ENCODE measurements at places on chromosomes 4 and X.

- no peak for DNase-seq
These were observed 71.1 kb downstream of the PKD2 start for GRCh38 chr4:88078579-88078978.

GRCh38 chr4:47075262-47075661, 43.9 kb downstream of the GABRB1 start:
- no peak for DNase-seq

GRCh38 chrX:115030625-115031024, 13.2 kb upstream of the IL13RA2 start:
- DNase-seq, result no peak

DNA sequence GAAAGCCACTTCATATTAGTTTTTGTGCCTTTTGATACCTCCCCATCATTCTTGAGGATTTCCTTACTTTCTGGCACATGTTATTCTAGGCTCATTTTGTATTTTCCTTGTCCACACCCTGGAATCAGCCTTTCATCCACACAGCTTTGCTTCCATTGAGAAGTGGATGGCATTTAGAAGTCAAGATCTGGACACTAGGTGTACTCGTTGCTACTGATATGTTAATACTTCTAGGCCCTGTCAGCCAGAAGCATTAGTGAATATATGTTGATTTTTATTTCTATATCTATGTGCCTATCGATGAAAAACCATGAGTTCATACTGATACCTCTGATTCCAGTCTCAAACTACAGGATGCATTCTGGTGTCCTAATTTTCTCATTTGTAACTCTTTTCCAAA, 73.2 kb downstream of the ARHGAP24 start:
- DNase-seq, result no peak

DNA sequence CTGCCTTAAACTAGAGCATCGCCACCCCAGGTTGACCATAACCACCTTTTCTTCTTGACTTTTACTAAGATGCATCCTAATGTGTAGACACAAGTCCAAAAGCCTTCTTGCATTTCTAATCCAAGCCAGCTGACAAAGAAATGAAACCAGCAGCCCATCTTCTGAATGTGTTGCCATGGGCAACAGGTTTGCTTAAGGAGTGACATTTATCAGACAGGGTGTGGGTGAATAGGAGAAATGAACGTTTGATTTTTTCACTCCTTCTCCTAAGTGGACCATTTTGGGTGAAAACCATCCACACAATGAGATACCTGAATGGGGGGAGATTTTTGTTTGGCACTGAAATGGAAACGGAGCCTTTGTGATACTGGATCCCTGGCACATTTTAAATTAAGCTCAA, 72.7 kb upstream of the C4orf50 start:
- no peak for DNase-seq

DNA sequence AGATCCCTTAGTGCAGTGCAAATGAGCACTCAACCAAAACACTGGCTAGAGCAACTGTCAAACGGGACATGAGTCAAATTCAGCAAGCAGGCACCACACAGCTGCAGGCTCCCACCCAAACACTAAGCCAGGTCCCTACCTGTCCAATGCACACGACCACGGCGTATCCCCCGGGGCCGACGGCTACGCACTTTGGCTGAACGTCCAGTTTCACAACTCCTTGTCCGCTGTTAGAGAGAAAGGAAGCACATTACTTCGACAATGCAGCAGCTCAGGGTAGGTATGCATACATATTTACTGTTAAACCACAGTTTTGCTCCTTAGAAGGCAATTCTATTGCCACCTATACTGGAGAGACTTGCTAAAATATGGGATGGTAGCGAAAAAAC, 35.4 kb downstream of the WDR1 start:
- DNase-seq, result no peak

DNA sequence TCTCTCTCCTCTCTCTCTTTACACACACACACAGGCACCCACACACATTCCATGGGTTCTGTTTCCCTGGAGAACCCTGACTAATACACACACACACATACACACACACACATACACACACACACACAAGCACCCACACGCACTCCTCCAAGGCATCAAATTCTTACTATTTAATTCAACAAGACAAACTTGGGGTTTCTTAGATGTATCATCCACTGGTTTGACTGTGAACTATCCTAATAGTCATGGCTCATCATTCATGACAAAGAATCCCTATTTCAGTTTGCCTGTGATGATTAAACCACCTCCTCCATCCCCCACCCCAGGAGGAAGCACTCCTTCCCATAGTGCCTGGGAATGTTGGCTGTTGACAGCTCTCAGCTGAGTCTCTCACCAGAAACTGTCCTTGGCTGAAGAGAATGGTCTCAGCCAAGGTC, 98.2 kb downstream of the USP46 start:
- DNase-seq, result no peak

DNA sequence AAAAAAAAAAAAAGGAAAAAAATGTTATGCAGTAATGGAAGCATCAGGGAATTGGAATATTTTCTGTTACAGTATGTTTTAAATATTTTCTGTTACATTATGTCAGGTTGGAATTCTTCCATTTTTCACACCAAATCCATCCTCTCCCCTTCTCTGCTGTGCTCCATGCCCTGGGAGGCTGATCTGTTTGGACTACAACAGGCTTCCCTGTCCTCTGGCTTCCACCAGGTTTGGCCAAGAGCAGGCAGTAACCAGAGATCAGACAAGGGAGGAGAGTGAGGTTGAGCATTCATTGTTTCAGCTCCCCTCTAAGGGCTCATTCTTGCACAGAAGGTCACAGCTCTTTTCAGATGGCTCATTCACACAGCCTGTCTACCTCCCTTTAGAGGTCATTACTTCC, 11.7 kb upstream of the TMEM184C start:
- no peak for DNase-seq

GRCh38 chr4:153143527-153144348, 60.5 kb upstream of the TRIM2 start:
- no peak for DNase-seq

GRCh38 chr4:95263391-95263790, 285.4 kb downstream of the UNC5C start:
- no peak for DNase-seq

DNA sequence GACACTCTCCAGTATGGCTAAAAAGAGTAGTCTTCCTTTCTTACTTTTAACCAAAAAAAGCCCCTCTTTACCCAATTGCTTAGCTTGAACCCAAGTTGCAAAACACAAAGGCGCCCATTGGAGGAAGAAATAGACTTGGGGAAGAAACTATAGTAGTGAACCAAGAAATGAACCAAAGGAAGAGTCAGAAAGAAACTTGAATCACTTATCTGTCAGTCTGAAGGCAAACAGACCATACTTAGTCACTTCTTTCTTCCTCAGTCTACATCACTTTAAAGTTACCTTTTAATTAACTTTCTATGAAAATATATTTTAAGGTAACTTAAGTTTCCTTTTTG, 161.4 kb upstream of the GIMD1 start:
- no peak for DNase-seq

DNA sequence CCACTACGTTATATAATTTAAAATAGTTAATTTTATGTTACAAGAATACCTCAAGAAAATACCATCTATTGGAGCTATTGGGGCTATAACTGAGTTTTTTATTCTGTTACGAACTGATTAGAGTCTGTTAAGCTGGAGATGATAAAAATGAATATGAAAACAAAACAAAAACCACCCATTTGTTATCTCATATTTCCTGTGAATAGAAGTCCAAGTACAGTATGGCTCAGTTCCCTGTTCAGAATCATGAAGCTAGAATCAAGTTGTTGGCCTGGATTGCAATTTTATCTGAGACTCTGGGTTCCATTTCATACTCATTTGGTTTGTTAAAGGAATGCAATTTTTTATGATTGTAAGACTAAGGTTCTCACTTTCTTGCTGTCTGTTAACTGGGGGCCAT, 319.1 kb upstream of the PCDH18 start:
- no peak for DNase-seq

GRCh38 chr4:20253735-20254409, 2.2 kb downstream of the SLIT2 start:
- no peak for DNase-seq

- no peak for DNase-seq
These were observed 37.4 kb downstream of the SLC16A2 start for GRCh38 chrX:74458736-74459135.

- no peak for DNase-seq
These were observed 157.7 kb downstream of the AFAP1 start for GRCh38 chr4:7781993-7782392.

DNA sequence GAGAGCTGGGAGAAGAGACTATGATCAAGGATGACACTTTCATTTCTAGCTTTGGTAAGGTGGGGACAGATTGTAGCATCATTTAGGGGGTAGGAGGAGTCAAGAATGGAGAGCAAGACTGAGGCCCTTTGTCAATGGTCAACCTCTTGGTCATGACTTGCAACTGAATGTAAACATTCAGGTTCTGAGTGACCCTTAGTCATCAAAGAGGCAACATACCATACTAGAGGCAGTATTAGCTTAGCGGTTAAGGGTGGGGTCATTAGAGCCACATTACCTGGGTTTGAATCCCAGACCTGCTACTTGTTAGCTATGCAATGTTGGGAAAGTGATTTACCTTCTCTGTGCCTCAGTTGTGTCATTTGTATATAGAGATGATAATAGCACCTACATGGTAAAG, 76.5 kb downstream of the MED28 start:
- no peak for DNase-seq

DNA sequence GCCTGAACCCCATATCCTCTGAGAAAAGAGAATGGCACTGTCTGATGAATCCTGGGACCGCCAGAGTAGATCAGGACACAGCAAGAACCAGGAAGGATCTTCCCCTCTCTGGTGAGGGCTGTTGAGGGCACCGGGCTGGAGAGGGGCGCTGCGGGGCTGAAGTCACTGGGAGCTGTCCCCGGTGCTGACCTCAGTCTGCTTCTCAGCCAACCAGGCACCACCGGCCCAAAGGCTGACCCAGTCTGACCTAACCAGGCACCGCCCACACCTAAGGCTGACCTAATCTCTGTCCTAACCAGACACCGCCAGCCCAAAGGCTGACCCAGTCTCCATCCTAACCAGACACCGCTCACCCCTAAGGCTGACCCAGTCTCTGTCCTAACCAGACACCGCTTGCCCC, 82.8 kb downstream of the CPZ start:
- DNase-seq, result no peak

- no peak for DNase-seq
These were observed 94.1 kb upstream of the MID1 start for GRCh38 chrX:10714531-10714930.

- DNase-seq, result no peak
These were observed 269.9 kb downstream of the CBLL2 start for GRCh38 chrX:22542641-22543040.

DNA sequence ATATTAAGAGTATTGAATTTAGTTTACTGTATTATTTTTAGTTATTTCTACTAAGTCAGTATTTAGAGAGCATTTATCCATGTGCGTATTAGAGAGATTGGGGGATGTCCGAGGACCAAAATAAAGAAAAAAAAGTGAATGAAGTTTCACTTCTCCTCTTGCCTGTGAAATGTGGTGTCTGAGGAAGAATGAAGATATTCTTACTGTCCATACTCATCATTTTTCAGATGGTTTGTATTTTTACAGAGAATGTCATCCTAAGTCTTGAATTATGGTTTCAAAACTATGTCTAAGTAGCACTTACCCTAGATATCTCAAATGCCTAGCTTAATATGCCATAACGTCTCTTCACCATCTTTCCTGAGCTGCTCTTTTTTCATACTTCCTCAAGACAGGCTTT, 854.3 kb downstream of the C4orf33 start:
- DNase-seq, result no peak

DNA sequence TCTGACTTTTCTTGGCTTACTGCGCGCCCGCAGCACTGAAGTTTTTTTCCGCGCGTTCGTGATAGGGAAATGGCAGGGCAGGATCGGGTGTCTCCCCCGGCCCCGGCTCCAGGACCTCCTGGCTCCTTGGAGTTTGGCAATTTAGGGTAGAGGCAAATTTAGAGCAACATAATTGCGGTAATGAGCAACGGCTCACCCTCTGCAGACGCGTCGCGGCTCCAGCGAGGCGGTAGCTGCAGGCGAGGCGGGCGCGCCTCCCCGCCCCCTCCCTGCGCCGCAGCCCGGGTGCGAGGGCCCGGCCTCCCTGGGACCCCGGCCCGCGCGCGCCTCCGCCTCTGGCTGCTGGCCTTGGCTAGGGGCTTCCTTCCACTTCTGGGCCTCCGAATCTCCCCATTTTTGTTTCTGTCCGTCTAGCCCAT, 6.2 kb downstream of the MSX1 start:
- no peak for DNase-seq

- DNase-seq, result no peak
These were observed 3.3 kb downstream of the IL13RA1 start for GRCh38 chrX:118730500-118731247.

DNA sequence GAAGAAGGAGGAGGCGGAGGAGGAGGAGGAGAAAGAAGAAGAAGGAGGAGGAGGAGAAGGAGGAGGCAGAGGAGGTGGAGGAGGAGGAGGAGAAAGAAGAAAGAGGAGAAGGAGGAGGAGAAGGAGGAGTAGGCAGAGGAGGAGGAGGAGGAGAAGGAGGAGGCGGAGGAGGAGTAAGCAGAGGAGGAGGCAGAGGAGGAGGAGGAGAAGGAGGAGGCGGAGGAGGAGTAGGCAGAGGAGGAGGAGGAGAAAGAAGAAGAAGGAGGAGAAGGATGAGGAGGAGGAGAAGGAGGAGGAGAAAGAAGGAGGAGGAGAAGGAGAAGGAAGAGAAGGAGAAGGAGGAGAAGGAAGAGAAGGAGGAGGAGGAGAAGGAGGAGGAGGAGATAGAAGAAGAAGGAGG, 19.9 kb downstream of the MRFAP1 start:
- DNase-seq, result no peak

- no peak for DNase-seq
These were observed 651.5 kb downstream of the CENPC start for GRCh38 chr4:66893807-66894206.

DNA sequence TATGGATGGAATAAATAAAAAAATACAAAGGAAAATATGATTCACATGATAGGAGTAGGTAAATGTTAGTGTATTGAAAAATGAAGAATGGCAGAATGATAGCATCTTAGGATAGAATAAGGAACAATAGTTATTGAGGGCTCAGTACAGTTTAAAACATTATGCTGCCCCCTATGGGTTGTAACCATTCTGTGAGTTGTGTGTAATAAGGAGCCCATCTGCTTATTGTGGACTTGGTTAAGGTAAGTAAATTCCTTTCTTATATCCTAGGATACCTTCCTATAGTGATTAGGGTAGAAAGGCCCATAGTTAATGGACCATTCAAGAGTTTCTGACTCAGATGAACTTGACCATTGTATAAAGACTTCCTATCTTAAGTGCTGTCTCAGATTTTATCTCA, 195.8 kb downstream of the PDHA2 start:
- DNase-seq, result no peak

DNA sequence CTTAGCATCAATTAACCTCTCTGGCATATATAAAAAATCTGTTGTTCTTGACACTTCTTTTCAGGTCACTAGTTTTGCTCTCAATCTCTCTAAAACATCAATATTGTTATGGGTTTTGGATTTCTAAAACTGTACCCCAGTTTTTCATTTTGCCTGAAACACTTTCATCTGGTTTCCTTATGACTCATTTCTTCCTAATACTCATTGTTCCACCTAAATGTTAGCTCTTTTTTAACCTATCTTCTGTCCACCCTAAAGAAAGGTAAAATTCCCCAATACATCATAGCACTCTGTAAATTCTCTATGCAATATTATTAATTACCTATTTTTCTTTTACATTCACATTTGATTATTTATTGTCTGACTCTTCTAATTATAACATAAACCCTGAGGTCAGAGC, 575.5 kb upstream of the NDST4 start:
- no peak for DNase-seq

- DNase-seq, result no peak
These were observed 411.1 kb downstream of the TRIML1 start for GRCh38 chr4:188550296-188550695.
